ENCODE measurements at places on chromosomes 16 and 17.

- DNase-seq, result no peak
These were observed 7.5 kb downstream of the SLC16A3 start for GRCh38 chr17:82236142-82236971.

GRCh38 chr17:10403589-10403988 is 18.2 kb downstream of the MYH8 start:
- no peak for DNase-seq

DNA sequence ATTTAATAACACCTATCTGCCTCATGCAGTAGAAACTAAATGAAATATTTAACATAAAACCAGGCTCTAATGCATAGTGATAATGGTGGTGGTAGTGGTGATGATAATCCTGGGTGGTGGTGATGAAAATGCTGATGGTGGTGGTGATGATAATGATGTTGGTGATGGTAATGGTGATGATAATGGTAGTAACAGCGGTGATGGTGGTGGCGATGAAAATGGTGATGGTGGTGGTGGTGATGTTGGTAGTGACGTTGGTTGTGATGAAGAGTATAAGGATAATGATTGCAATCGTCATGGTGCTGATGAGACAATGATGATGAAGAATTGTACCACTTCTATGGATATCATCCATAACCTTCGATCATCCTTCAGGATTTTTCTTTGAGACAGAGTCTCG is 173.7 kb upstream of the CDH11 start:
- DNase-seq, result no peak

- no peak for DNase-seq
These were observed at the start of gene ST6GALNAC1 for GRCh38 chr17:76643553-76644148. Gene ST6GALNAC1 (minus strand): TSS chr17:76643757. CDS start chr17:76643638, 119 bp downstream.

DNA sequence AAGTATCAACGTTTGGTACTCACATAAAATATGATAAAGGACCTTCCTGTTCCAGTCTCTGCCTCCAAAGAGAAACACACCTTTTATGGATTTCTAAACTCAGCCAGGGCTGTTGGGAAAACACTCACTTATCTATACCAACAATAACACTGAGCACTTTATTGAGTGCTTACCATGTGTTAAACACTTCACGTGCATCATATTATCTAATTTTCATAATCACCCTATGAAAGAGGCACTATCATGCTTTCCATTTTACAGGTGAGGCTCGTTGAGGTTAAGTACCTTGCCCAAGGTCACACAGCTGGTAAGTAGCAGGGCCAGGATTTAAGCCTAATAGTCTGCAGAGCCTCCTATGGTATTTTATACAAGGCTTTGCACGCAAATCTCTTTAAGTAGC is 251.5 kb upstream of the SOX9 start:
- no peak for DNase-seq

DNA sequence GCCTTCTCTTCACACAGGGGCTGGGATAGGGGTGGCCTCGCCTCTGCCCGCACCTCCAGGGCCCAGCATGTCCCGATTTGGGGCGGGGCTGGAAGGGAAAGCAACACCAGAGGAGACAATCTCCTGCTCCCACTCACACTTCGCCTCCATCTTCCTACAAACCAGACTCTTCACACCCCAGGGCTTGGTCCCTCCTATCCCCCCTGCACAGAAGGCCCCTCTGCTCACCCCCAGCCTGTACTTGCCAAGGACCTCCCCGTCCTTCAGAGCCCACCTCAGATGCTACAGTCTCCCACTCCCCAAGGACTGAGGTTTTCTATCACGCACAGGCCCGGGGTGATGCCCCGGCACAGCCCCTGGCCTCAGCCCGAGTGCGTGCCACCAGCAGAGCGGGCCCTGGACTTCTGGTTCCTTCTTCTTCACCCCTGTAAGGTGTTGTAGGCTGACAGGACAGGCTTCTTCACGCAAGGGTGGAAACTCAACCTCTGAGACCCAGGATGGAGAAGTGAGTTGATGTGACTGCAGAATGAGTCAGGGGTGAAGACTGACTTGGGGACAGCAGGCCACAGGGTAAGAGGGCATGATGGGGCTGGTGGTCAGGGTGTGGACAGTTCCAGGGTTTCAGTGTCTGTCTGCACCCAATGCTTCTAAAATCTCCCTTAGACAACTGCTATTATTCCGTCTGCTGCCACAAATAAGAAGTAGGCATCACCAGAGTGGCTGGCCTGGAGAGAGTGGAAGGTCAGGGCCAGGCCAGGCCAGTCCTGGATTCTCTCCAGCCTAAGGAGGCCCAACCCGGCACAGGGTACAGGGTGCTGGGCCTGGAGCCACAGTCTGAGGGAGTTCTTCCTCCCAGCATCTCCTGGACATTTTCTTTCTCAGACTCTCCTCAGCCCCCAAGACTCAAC is 2.5 kb downstream of the ITGAE start:
- no peak for DNase-seq

DNA sequence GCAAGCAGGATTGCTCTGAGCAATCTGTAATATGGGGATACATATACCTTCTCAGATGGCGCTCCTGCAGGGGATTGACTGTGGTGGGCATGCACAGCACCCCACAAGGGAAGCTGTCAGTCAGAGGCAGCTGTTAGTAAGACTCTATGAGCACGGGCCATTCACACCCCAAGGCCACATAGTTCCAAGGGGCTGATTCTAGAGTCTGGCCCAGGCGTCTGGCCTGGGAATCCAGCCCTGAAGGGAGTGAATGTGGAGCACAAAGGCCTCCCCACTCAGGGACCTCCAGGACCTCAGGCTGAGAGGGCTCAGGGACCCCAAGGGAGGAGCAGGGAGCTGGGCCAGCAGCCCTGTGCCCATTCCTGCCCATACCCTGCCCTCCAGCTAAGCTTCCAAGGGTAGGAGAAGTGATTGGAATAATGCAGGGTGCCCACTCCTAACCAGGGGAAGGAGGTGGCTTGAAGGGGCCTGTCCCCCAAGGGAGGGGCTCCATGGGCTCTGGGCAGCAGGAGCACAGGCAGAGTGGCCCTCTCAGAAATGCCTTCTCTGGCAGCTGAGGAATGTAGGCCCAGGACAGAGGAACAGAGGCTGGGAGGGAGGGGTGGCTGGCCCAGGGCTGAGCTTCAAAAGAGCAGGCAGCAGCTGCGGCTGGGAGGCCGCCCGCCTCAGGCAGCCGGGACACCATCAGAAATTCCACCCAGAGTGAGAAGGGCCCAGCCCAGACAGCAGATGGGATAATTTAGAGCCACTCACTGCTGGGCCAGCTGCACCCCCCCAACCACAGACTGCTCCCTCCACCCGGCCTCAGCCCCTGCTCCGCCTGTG is 48.9 kb upstream of the MRPS23 start:
- no peak for DNase-seq

GRCh38 chr16:51337662-51338061 is 186.6 kb upstream of the SALL1 start:
- no peak for DNase-seq

DNA sequence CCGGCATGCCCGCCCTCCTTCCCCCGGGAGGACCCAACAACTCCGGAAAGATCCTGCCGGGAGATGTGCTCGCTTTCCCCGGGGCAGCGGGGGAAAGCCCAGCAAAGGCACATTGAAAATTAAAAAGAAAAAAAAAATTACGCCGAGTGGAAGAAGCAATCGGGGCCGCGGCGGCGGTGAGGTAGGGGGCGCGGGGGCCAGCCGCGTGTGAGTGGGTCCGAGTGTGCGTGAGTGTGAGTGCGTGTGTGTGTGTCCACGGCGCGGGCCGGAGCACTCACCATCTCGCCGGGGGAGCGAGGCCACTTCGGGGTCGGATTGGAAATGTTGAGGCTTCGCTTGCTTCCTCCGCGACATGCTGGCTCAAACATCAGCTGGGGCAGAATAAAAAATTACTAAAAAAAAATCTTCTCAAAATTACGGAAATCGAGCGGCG is at the start of gene SALL1:
Gene SALL1 (minus strand): TSS at position 383 of the 433 bp plus-strand sequence. CDS start 29 bp downstream, at position 354.
- DNase-seq, result no peak

DNA sequence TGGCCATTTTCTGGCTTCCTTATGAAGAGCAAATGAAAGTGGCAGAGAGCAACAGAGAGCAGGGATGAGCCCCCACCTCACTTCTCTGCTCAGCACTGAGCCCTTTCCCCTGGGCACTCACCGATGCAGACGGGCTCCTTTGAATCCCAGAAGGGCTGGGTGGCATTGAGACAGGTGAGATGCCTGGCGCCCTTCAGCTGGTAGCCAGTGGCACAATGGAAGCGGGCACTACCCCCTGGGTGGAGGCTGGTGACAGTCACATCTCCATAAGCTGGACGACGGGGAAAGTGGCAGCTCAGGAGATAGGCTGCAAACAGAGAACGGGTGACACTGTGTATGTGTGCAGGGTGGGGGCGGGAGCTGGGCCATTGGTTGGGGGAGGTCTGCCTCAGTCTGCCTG is 12.5 kb upstream of the PHF12 start:
- no peak for DNase-seq

DNA sequence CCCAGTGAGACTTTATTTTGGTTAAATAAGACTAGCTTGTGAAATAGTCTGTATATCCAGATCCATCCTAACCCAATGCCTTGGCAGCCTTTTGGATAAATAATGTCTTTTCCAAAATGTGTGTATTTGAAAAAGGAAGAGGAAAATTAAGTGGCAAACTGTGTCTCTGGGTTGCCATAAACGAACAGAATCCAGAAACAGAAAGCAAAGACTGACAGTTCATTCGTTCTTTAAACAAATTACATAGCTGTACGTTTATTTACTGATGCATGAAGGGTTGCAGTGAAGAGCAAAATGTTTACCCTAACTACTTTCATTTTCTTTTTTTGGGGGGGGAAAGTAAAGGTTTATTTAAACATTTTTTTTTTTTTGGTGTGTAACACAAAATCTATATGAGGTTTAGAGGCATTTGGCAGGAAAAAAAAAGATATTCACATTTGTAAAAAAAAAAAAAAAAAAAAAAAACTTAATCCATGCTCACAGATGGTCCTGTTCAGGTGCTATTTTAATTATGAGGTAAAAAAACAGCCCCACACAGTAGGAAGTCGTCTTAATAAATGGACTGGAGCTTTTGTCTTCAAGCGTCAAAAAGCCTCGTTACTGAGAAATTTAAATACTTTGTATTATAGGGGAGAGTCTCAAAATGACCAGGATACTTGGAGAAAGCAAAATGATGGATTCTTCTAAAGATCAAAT is 245.9 kb downstream of the FTO start:
- DNase-seq, result no peak

DNA sequence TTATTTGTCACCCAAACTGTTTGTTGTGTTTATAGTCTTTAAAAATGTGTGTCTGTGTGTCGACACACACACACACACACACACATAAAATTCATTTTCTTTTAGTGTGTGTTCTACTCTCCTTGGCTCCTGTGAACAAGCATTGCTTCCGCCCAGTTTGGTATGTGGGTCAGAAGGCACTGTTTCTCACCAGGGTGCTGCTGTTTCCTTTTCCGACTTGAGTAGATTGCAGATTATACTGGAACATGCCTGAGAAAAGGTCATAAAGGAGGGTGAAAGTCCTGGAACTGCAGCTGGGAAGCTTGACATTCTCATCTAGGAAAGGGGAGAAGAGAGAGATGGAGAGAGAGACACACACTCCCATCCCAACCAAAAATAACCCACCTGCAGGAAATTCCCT is 330.3 kb downstream of the BCAS3 start:
- no peak for DNase-seq

- DNase-seq, result no peak
These were observed 9.4 kb downstream of the RPAIN start for GRCh38 chr17:5429191-5429887.

GRCh38 chr16:55817236-55817912 is 15.5 kb downstream of the CES1 start:
- no peak for DNase-seq

- no peak for DNase-seq
These were observed 9.5 kb upstream of the CDH15 start for GRCh38 chr16:89161763-89162713.

GRCh38 chr16:7910116-7910515 is 577.5 kb downstream of the RBFOX1 start:
- DNase-seq, result no peak

- no peak for DNase-seq
These were observed 41.8 kb upstream of the NUDT7 start for GRCh38 chr16:77680496-77680895.

DNA sequence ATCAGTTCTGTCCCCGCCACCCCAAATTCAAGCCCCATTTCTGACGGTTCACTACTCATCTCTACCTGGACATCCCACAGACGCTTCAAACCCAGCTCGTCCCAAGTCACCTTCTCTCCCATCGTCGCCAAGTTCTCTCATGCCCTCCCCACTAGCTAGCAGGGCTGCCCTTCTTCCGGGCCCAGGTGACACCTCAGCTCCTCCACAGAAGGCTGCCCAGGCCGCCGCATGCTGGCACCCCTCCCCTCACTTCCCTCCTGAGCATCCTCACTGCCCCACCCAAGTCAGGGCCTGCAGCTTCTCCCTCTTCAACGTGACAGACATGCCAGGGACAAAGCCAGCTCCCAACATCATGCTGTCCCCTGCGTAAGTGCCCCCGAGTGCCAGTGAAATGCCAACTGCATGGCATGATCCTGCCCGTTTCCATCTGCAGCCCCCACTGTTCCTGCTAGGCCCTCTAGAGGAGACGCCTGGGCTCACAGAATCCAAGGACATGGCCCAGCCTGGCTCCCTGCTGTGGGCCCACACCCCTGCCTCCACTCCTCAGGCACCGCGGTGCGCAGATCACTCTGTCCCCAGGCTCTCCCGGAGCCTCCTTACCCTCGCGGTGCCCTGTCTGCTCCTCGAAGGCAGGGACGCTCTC is 5.9 kb downstream of the CYB561 start:
- DNase-seq, result no peak

DNA sequence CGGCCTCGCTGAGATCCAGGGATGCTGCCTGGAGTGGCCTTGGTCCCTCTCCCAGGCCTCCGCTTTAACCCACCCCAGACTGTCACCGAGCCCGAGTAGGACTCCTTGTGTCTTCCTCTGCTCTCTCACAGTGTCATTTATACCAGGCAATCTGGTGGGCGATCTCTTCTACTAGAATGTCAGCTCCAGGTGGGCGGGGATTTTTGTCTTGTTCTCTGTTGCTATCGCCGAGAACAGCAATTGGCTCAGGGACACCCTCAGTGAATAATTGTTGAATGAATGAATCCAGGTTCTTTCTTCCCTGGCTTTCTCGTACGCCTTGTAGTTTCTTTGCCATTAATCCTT is 591 bp downstream of the DHX38 start:
- DNase-seq, result no peak

DNA sequence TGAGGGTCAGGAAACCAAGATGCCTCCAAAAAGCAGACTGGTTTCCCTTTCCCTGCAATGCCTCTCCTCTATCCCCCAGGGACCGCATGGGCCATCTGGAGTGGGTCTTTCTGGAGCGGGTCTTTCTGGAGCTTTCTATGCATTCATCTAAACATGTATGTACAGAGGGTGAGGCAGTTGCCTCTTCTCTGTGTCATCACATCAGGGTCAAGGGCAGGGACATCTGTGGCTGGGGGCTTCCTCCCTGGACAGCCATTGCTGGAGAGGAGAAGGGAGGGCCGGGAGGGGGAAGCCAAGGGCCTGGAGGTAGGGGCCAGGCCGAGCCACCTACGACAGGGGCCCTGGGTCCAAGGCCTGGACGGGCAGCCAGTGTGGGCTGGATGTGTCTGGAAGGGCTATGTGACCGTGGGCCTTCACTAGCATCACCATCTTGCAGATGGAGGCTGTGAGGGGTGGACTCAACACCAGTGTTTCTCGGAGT is 840 bp downstream of the ADCY7 start:
- no peak for DNase-seq
